ENCODE measurements at places on chromosomes 2 and 18.

DNA sequence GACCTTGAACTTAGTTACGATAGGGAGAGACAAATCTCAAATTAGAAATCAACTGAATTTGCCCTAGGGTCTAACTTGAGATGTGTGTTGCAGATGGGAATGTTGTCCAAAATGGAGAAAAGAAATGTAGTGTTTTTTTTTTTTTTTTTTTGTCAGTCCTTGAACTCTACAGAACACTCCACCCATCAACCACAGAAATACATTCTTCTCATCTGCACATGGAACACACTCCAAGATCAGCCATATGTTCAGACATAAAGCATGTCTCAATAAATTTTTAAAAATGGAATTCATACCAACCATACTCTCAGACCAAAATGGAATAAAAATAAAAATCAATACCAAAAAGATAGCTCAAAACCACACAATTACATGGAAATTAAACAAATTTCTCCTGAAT lies 526.5 kb downstream of the FBXO15 start:
- peak; percentile 47 for DNase-seq

DNA sequence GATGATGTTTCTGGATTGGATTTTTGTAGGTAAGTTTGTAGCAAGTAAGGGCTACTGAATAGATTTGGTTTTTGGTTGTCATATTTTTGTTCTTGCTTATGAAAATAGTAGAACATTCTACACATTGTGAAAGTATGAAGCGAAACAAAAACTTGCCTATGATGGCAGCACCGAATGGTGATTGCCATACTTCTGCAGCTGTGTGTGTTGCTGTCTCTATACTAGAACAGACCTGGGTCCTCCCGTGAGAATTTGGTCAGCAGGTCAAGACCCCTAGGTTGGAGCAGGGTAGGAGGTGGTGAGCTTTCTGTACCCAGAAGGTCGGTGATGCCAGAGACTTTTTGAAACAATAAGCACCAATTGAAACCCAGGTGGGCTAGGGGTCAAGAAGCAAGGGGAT lies 322.6 kb downstream of the PRKCE start:
- no peak for DNase-seq

DNA sequence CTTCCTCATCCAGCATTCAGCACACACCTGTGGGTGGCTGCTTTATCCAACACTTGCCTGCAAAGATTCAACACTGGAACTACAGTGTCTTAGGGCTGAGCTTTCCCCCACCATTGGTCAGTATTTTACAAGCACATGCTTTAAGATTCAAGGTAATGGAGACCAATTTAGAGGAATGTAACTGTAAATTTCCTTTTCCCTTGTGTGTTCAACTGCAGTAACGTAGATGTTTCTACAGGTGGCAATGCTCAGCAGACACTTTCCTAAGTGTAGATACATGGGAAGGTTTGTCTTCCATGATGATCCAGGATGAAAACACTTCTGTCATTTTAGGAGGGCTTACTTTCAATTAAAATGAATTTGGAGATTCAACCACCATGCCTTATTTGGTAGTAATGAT lies 143.6 kb upstream of the PXDN start:
- DNase-seq = no peak

- DNase-seq = peak; percentile 22
These were observed 168.2 kb downstream of the FAM210A start for GRCh38 chr18:13558124-13558523.

DNA sequence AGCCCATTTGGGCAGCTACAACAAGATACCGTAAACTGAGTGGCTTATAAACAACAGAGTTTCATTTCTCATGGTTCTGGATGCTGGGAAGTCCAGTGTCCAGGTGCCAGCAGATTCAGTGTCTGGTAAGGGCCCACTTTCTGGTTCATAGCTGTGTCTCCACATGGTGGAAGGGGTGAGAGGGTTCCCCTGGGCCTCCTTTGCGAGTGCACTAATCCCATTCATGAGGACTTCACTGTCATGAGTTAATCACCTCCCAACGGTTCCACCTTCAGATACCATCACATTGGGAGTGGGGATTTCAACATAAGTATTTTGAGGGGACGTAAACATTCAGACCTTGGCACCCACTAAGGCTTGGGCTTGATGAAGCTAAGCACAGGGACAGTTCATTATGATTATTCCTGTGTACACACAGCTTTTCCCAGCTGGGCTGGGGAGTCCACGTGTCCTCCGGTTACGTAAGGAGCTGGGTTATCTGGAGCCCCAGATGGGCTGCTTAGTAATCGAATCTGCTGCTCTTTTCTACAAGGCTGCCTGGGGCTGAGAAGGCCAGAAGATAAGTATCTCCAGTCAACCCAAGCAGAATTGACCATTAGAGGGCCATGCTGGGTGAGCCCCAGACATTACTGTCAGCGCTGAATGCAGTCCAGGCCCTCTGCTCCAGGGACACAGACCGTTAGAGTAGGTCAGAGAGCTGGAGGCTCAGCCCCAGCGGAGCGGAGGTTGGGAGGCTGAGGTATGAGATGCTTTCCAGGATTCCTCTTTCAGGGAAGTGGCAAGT lies 42.7 kb downstream of the EPAS1 start:
- DNase-seq = no peak

- DNase-seq = peak; percentile 40
These were observed 71.3 kb upstream of the NRXN1 start for GRCh38 chr2:51103205-51103604.

DNA sequence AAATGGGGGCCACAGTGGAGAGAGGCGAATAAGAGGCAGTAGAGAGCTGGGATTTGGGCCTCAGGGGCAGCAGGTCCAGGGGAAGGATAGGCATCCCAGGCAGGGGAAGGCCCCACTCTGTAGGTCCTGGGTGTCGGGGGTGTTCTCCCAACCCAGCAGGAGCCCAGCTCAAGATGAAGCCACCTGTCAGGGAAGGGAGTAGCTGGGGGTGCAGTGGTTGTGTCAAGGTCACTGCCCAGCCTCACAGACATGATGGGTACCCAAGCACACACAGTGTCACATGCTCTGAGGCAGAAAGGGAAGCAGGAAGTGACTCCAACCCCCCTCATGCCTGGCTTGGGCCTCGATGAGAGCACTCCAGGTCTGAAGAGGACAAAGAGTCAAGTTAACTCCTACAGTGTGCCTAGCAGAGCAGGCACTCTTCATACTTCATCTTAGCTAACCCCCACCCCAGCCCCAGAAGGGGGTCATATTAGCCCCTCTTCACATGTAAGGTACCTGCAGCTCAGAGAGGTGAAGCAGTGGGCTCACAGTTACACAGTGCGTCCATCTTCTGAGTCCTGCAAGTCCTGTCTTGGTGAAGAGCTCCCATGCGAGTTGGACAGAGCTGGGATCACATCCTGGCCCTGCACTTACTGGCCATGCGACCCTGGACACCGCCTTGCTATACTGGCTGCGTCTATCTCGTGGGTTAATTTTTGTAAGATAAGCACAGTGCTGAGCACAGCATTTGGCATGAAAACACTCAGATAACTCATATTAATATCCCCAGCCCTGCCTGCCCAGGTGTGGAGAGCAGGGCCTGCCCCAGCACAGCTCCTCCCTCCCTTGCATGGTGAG lies 72.6 kb upstream of the DAPL1 start:
- no peak for DNase-seq

GRCh38 chr2:214100488-214100887 lies 310.4 kb upstream of the VWC2L start:
- no peak for DNase-seq

DNA sequence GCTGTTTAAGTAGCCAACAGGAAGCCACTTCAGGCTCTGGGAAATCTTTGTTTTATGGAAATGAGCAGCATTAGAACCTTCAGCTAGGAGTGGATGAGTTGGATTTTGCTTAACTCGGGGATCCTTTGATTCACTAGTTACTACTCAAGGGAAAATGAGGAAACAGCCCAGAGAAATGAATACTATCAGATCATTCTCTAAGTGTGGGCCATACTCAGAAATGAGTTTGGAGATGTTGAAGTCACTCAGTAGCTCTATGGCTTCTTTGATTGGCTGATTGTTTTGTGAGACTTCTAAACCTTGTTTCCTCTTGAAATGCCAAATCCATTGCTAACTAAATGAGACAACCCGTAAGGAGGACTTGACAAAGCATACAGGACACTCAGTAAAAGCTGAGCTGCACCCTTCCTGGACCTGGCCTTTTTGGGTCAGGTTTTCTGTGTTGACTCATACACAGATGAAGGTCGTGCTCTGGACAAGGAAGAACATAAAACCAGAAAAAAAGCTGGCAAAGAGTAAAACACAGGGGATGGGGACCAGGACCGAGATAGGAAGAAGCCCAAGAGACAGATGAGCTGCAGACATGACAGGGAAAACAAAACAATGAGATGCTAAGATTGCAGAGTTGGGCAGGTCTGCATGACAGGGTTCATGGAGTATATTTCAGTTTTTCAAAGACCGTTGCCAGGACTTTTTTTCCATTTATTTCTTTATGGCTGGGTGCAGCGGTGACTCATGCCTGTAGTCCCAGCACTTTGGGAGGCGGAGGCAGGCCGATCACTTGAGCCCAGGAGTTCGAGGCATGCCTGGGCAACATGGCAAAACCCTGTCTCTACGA lies 41.6 kb downstream of the INO80C start:
- no peak for DNase-seq

GRCh38 chr2:45892757-45893156 lies 241.3 kb downstream of the PRKCE start:
- peak; percentile 76 for DNase-seq

- DNase-seq = no peak
These were observed 391.3 kb upstream of the GYPC start for GRCh38 chr2:126264625-126265024.

DNA sequence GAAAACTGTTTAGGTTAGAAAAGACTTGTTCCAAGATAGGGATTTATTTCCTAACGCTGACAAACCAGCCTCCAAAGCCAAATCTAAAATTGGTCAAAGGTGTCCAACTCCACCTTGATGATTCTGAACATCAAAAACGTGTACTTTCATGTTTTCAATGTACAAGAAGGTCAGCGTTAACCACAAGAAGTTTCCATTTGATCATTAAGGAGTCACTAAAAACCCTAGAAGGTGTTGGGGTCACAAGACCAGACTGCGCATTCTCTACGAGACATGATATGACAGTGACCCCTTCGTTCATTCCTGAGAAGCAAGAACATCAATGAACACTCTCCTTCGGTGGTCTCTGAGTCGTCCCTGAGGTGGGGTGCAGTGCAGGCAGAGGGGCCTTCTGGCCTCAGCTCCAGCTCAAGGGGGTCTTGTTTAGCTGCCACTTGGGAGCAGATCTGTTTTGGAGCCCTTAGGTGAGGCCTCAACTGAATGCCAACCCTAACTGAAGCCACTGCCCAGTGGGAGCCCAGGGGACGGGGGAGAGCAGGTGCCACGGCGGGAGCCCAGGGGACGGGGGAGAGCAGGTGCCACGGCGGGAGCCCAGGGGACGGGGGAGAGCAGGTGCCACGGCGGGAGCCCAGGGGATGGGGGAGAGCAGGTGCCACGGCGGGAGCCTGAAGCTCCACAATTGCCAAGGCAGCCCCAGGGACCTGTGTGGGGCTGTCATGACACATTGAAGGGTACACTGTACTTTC lies 55.2 kb downstream of the PARD6G start:
- no peak for DNase-seq

- no peak for DNase-seq
These were observed 355.2 kb upstream of the KCNJ3 start for GRCh38 chr2:154343282-154343681.

GRCh38 chr2:217103752-217104545 lies 244.1 kb upstream of the TNP1 start:
- DNase-seq = peak; percentile 83

DNA sequence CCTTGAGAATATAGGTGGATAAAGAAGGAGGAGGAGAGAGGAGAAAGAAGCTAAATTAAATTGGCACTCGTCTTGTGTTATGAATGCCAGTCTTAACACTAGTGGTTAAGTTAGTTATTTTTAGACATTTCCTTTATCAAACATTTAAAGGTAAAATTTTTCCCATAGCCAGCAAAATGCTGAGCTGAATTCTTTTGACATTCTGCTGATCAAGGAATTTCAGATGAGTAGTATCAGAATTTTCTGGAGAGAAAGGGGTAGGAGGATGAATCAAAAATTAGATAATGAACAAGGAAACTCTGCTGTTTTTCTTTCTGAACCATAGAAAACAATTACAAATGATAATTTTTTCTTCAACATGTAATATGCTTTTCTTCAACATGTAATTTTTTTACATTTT lies 52.5 kb downstream of the ASXL3 start:
- DNase-seq = no peak

DNA sequence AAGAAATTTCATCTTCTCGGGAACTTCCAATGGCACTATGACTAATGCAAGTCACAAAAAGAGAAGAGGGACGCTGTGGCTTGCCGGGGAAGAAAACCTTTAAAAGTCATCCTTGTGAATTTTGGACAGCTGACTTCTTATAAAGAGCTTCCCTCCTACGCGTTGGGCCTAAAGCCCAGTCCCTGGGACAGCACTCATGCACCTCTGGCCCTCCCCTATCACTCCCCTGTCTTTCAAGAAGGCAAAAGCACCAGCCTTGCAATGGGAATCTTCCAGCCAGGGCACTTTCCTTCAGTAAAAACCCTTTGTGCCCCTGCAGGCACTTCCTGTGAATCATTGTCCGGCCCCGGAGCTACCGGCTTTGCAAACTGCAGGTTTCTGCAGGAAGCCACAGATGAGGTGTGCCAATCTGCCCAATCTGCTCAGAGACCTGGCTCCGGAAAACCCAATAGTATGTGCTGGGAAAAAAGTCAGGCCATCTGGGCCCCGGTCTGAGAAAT lies 7.1 kb downstream of the MREG start:
- DNase-seq = no peak

- DNase-seq = no peak
These were observed 180.5 kb downstream of the ZNF516 start for GRCh38 chr18:76314496-76314895.

DNA sequence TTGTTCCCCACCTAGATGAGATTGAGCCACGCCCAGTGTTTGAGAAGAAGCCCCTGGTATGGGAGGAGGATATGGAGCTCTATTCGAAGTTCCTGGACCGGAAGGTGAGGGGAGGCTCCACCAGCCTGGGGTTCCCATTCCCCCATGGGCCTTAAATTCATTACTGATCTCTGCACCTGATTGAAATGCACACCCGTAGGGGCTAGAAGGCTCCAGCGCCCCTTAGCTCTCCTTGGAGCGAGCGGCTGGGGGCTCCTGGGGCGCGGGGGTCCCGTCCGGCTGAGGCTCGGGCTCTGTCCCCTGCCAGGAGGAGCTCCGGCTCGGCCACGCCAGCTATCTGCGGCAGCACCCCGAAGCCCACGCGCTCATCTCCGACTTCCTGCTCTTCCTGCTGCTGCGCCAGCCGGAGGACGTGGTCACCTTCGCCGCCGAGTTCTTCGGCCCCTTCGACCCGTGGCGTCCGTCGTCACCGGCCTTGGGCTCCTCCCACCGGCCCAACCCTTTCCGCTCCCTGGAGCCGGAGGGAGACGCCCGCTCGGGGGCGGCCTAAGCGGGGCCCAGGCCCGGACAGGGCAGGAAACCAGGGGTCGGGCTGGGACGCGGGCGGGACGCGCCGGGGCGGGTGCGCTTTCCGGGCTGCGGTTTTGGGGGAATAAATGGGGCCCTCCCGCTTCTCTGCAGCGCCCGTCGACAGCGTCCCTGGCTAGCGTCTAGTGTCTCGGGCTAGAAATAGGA lies 10.9 kb downstream of the CATIP start:
- peak; percentile 60 for DNase-seq

- no peak for DNase-seq
These were observed 42.4 kb downstream of the TCF7L1 start for GRCh38 chr2:85175369-85176299.

- no peak for DNase-seq
These were observed 88.6 kb upstream of the B3GNT7 start for GRCh38 chr2:231306791-231307393.

- DNase-seq = peak; percentile 55
These were observed 91.5 kb upstream of the TMEFF2 start for GRCh38 chr2:192286093-192286701.

Measured in fibroblast of skin of right quadriceps (primary cell).